Forelimb muscle (tissue), 1 donor: ENCODE measurements at places on chromosomes 7 and 10.

GRCh38 chr10:69960606-69960987, 92.0 kb upstream of the MACROH2A2 start:
- no peak for DNase-seq

- DNase-seq: no peak
These were observed 87.7 kb downstream of the TSPAN12 start for GRCh38 chr7:120770206-120770605.

DNA sequence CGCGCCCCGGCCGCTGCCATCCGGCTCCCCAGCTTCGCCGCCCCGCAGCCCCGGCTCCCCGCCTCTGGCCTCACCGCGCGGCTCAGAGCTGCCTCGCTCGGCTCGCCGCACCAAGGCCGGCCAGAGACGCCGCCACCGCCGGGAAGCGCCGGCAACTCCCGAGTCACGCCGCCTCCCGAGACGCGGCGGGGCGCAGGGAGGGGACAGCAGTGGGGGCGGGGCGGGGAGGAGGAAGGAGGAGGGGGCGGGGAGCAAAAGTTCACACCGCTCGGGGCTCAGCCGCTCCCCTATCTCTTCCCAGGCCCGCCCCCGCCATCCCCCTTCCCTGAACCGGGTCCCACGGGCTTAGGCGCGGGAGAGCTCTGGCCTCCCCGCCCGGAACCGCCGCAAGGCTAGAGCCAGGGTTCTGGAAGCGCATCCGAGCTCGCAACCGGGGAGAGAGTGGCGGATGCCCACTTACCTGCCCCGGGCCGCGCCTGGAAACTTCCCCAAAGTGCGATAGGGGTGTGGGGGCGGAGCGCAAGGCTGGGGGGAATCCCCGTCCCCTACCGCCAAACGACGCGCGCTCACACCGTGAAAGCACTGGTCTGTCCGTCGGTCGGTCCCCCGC, 1.0 kb downstream of the CHST15 start:
- DNase-seq: no peak

DNA sequence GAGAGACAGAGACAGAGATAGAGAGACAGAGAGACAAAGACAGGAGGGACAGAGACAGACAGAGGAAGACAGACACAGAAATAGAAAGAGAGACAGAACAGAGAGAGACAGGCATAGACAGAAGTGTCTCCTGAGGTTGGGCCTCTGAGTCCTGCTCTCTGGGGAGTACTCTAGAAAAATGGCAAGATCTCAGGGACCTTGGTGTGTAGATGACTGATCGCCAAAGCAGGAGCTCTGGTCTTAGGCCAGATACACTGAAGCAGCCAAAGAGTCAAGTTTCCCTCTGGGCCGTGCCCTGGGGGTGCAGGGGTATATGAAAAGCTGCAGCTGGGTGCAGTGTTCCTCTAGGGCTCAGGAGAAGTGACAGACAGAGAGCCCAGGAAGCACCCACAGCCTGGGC, 176.6 kb upstream of the TNS3 start:
- DNase-seq: no peak

DNA sequence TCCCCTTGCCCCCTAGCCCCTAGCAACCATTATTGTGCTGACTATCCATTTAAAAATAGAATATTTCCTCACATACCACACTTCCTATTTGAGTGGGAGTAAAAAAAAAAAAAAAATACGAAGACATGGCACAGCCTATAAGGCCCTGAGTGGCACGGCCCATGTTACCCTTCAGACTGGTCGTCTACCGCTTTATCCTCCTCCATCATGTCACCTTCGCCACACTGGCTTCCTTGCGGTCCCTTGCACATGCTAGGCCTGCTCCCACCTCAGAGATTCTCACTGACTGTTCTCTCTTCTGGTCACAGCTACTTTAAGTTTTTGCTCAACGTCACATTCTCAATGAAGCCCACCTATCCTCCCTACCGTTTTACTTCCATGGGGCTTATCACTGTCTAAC, 130.3 kb downstream of the ATE1 start:
- DNase-seq: no peak

DNA sequence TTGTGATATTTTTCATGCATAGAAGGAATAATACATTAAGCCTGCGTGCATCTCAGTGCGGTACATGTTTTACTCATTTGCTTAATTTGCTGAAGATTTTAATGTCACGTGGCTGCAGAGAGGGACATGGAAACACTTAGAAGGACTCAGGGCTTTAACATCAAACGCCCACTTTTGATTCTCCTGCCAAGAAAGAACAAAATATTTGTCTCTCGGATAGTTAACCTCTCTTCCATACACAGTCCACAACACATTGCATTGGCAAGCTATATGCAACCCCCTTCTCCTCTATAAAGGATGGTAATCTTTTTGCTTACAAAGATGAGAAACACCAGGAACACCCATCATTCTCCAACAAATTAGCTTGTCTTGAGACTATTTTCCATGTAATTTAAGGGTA, 148.0 kb upstream of the NRP1 start:
- DNase-seq: no peak

GRCh38 chr7:139603282-139603681, 79.8 kb downstream of the CLEC2L start:
- DNase-seq: no peak

DNA sequence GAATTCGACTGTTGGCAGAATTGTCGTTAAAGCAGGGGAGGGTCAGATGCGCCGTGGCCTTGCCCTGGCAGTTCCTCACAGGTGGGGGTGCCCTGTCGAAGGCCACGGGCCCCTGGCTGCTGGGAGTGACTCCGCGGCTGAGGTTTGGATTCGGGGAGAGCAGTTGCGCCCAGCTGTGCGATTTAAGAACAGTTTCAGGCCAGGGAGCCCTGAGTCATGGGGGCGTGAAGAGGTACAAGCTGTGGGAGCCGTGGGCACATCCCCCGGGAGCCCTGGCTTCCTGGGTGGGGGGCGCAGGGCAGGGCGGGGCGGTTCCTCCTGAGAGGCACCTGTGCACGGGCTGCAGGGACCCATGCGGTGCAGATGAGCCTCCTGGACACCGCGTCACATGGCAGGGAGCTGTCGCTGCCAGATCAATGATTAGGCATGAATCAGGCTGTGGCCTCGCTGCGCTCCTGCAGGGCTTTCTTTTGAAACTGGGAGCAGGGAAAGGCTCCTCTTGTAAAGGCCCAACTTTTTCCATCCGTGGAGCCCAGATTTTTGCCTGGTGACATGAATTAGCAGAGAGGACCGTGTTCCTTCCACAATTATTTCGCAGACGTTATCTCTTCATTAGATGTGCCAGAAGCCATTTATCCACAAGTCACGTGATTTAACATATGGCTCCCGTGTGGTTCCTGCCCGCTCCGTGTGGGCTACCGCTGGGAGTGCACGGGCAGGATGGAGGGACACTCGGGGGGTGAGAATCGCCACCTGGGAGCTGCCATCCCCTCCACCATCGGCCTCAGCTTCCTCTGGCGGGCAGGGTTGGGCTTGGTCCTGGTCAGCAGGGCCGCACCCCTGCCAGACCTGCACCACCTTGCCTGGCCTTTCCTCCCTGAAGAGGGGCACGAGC, 918 bp downstream of the PWWP2B start:
- DNase-seq: no peak

DNA sequence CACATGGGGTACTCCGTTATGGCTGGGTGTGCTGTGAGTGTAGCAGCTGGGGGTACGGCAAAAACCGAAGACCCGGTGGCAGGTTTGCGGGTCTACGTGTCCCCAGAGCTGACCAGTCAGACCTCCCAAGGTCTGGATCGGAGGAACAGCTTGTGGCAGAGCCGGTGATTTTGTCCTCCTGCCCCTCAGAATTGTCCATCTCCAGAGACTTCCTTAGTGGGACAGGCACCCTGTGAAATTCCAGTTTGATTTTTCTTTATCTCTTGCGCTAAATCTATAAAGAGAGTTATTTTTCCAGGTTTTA, 1.0 kb downstream of the EIF3B start:
- DNase-seq: no peak

GRCh38 chr10:57102236-57102635, 741.2 kb upstream of the ZWINT start:
- no peak for DNase-seq

GRCh38 chr10:113057948-113058522, 108.0 kb downstream of the TCF7L2 start:
- DNase-seq: no peak

- DNase-seq: no peak
These were observed 84.9 kb upstream of the LRRN3 start for GRCh38 chr7:111006040-111006439.

- DNase-seq: no peak
These were observed 998.7 kb downstream of the LRMDA start for GRCh38 chr10:76430061-76430645.

GRCh38 chr7:44637788-44638594, 31.6 kb downstream of the OGDH start:
- no peak for DNase-seq

- DNase-seq: no peak
These were observed 1.7 kb downstream of the NCAPG2 start for GRCh38 chr7:158702944-158703343.

DNA sequence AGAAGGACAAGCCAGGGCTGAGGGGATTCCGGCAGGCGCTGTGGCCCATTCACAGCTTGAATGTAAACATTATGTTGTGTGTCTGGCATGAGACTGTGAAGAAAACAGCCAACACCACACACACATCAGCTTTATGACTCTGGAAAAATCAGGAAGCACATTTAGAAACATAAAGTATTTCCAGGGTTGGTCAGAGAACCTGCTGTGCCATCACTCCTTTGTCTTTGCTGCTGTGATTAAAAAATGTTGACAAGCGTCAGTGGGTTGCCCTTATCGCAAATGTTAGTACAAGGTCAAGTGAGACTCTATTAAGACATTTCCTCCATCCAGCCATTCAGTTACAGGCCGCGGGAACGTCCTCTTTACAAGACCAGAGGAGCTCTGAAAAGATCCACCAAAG, 95.4 kb downstream of the TAX1BP1 start:
- DNase-seq: no peak

GRCh38 chr7:155208681-155209477, 88.8 kb upstream of the INSIG1 start:
- no peak for DNase-seq

GRCh38 chr10:15232279-15232678, 63.8 kb upstream of the NMT2 start:
- DNase-seq: no peak

DNA sequence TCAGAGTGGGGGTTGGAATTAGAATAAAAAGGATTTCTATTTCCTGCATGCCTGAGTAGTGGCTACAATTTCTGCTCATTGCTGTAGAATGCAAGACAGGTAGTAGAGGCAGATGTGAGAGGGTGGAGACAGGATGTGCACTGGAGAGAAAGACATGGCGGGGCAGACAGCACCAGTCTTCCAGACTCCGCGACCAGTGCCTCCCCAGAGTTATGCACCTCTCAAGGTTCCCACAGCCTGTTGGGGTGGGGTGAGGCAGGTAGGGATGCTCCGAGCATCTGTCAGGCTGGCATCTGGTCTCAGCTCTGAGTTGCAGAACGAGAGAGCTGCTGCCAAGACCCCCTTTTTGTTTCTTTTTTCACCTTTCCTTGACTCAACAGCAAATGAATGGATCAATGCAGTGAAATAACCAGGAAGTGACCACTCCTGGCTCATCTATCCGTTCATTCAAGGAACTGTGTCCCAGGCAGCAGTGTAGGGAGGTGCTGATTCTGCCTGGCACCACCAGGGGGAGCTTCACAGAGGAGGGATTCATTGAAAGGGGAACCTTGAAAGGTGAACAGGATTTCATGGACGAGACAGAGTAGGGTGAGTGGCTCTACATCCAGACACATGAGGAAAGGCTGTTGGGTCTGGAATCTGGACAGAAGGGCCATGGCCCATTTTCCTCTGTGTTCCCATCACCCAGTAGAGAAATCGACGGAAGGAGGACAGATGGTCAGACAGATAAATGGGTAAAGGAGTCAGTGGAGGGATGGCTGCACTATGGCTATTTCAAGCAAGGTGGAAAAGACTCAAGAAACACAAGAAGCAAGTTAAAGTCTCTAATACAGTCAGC, 17.2 kb upstream of the SLC18A3 start:
- no peak for DNase-seq

- no peak for DNase-seq
These were observed 233.9 kb downstream of the DNAJB6 start for GRCh38 chr7:157570531-157571200.

DNA sequence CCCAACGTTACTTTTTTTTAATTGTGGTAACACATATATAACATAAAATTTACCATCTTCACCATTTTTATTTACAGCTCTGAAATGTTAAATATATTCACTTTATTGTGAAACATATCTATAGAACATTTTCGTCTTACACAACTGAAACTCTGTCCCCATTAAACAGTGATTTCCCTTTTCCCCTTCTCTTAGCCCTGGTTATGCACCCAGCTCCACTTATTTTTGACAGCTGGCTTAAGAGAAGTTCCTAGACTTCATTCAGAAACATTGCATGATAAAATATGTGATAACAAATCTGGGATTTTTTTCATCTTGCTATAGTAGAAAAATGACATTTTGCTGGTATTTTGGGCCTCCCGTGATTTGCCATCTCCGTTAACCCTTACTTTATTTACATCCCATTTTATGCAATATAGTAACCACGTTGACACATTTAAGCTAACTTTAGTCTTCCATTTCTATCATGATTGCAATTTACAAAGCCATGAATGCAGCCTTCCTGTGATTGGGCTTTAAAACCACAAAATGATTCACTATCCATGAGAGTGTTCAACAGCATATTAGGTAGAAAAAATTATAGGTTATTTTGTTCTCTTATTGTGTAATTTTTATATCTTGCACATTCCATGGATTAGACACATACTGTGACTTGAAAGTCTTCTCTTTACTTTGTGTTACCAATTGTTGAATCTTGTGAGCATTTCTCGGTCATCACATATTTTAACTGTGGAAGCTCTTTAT, 139.6 kb downstream of the SND1 start:
- no peak for DNase-seq

GRCh38 chr7:149524394-149524793, 26.8 kb upstream of the ZNF746 start:
- no peak for DNase-seq

DNA sequence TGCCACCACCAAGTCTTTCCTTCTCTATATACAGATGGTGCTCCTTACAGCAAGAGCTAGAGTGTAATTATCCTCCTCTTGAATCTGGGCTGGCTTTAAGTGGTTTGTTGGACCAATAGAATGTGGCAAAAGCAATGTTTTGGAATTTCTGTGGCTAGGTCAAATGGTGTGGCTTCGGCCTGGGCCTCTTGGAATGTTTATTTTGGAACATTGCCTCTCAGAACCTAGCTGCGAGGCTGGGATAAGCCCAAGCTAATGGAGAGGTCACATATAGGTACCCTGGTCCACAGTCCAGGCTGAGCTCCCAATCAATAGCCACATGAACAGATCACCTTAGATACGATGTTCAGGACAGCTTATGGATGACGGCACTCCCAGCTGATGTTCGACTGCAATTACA, 556.7 kb downstream of the TYW1 start:
- DNase-seq: no peak

- peak; percentile 64 for DNase-seq
These were observed 15.6 kb upstream of the RFC2 start for GRCh38 chr7:74269757-74270277.

DNA sequence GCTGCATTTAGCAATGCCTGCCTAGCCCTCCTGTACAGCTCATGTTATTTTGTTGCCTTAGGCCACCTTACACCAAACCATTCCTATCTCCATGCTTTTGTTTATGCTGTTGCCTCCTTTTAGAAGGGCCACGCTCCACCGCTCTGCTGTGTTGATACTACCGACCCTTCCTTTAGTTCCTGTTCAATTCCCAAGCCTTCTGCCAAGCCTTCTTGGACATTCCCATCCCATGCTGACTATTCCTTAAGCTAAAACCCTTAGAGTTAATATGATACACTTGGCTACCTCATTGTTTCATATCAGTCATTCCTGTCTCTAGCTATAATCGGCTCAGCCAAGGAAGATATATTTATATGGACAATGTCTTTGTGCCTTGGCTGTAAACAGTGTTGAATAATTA, 705.5 kb downstream of the LRMDA start:
- no peak for DNase-seq

- no peak for DNase-seq
These were observed at the start of gene CTNNA3 for GRCh38 chr10:67696029-67696428. TSS of gene CTNNA3 (minus strand) at chr10:67696195.
